ENCODE measurements at places on chromosomes 4 and X. TPM values are rescaled to one million over a fixed set of nuclear protein-coding genes. Genes with fewer than 3 reads are reported as not detected.

DNA sequence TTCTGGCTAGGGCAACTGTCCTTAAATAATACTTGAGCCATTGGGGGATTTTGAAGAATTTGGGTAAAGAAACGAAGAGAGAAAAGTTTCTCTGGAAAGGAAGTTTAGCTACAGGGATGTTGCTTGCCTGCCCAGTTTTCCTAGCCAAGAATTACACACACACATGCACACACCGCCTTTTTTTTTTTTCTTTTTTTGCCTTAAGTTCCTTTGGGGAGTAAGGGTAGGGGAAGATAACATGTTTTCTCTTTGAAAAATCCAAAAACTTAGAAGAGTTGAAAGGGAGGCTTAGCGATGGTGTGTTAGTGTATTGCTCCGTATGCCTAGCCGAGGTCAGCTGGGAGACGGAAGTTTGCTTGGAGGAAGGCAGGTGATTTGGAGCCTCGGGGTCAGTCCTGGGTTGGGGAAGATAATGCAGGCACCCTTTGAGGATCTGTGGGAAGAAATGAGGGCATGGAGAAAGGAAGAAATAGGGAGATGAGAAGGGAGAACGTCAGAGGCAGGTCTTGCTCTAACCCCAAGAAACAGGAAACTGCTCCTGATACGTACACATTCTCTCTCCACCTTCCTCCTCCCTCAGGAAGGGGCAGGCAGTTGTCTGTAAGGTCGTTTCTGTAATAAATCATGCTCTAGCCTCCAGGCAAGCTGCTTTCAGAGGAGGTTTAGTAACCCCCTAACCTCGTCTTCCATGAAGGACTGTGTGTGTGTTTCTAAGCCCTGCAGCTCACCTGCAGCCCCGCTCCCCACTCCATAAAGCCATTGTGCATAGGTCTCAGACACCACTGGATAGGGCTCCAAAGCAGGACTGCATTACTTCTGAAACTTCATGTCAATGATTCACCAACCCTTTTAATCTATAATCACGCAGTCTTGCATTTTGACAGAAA is 10.5 kb downstream of the KLF3 start:
- H3K36me3 ChIP-seq = peaks cover 21% of the 10 kb centered on the region
- peak overlapping the region; percentile 49 for H3K4me3 ChIP-seq
- H3K4me1 ChIP-seq = peaks cover 70% of the 10 kb centered on the region

DNA sequence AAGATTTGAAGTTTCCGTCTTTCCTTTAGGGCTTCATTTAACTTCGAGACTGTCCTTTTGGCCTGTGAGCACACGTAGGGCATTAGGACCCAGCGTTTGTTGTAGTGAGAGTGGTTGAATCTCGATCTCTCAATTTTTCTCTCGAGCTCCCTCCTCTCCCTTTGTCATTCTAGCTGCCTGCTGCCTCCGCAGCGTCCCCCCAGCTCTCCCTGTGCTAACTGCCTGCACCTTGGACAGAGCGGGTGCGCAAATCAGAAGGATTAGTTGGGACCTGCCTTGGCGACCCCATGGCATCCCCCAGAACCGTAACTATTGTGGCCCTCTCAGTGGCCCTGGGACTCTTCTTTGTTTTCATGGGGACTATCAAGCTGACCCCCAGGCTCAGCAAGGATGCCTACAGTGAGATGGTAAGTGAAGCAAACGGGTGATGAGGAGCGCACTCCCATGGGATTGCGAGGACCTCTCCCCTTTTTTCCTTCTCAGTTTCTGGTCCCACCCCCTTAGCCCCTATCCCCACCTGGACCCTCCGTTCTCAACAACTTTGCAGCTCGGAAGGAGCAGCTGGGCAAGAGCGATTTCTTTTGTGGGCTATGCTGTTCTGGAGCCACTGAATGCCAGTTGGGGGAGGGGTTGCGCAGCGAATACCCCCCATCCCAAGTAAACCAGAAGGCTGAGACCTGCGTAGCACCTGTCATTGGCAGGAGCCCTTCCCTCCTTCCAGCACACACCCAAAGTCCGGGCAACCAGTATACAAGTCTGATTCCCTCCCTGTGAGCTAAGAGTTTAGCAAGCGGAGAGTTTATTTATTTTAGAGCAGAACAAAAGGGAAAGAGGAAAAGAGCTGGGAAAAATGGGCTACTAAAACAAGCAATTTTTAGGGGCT is at the start of gene TMEM35A:
TMEM35A (plus strand) TSS at position 164 of the 883 bp plus-strand sequence; CDS start at position 288, 124 bp downstream.
- peak within 1 kb of the TSS; percentile 89 for H3K4me3 ChIP-seq
- no peaks in the 10 kb centered on the region for H3K36me3 ChIP-seq
- no peaks in the 10 kb centered on the region for H3K27me3 ChIP-seq
- peak; percentile 4 for DNase-seq
- H3K4me1 ChIP-seq = peaks cover 8% of the 10 kb centered on the region
- H3K27ac ChIP-seq = no peak within 1 kb of the TSS

DNA sequence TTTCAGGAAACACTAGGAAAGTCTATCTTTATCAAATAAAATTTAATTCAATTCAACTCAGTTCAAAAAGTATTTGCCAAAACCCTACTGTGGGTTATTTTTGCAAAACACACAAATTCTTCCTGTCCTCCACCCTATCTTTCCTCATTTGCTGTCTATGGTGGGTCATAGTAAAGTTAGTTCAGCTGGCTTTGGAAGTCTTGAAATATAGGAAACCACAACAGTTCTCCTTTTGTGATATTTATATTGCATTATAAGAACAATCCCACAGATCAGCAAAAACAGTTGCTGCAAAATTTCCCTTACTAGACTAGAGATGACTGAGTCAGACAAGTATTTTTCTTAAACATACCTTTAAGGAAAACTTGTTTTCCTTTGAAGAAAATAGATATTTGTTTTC is 22.2 kb downstream of the CYBB start:
- H3K4me1 ChIP-seq = peaks cover 16% of the 10 kb centered on the region
- H3K27ac ChIP-seq = no peak overlapping the region
- H3K36me3 ChIP-seq = no peaks in the 10 kb centered on the region
- no peaks in the 10 kb centered on the region for H3K27me3 ChIP-seq
- DNase-seq = no peak

- peaks cover 2% of the 10 kb centered on the region for H3K27me3 ChIP-seq
- H3K27ac ChIP-seq = no peak overlapping the region
- peaks cover 24% of the 10 kb centered on the region for H3K36me3 ChIP-seq
- H3K4me1 ChIP-seq = peaks cover 33% of the 10 kb centered on the region
These were observed 90.9 kb downstream of the ZNF827 start for GRCh38 chr4:145847764-145848163.

Gene PABPC1L2B
- total RNA-seq = 9.4 TPM

DNA sequence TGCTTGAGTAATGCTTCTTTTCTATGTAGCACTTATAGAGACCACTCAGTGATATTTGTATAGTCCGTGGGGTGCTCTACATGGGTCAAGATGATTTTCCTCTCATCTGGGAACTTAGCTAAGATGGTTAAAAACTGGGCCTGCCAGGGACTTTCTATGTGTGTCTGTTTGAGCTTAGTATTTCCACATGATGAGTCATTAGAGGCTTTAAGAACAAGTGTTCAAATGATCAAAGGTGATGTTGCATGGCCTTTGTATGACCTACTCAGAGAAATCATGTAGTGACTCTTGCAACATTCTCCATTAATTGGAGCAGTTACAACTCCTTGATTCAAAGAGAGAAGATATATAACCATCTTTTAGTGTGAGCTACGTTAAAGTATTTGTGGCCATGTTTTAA is 1480.5 kb upstream of the IGFBP7 start:
- H3K36me3 ChIP-seq = no peaks in the 10 kb centered on the region
- H3K4me1 ChIP-seq = peaks cover 2% of the 10 kb centered on the region
- H3K4me3 ChIP-seq = no peak overlapping the region
- peaks cover 3% of the 10 kb centered on the region for H3K27me3 ChIP-seq
- H3K27ac ChIP-seq = no peak overlapping the region

Gene HSFX2
- 2.0 TPM for total RNA-seq
